ENCODE measurements at places on chromosomes 6 and 20. TPM values are rescaled to one million over a fixed set of nuclear protein-coding genes. Genes with fewer than 3 reads are reported as not detected.

- DNase-seq, result no peak
Measured at GRCh38 chr20:39210341-39211036, 248.3 kb downstream of the DHX35 start.

- no peak for DNase-seq
Measured at GRCh38 chr20:51413857-51414256, 128.7 kb downstream of the NFATC2 start.

- no peak for DNase-seq
Measured at GRCh38 chr6:10310330-10310653, 104.6 kb downstream of the TFAP2A start.

- no peak for DNase-seq
Measured at GRCh38 chr6:102742754-102743356, 1349.3 kb downstream of the GRIK2 start.

GRCh38 chr6:27806981-27807440 lies 105.2 kb downstream of the OR2B2 start:
- DNase-seq, result peak; percentile 57

DNA sequence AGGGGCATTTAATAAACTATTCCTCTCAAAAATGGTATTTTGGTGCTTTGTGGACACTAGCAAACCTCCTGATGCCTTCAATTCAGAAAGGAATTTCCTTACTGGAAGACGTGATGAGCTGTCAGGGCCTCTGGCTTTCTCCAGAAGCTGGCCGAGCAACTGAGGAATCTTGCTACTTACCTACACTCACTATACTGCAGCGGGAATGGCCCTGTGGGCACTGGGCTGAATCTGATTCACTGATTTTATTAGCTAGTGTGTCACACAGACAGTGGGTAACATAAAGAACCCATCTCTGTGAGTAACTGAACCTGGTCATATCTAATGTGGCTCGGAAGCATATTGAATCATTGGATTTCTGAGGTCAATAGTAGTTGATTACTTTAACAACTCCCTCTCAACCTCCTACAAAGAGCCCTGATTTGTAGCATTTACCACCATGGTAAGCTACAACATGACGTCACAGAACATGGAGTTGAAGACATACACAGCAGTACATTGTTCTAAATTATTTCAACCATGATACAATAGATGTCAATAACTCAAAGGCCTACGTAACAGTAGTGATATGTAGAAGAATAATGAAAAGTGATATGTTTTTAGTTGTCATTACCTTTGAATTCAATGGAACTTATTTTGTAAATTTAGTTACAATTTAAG lies 232.1 kb downstream of the SYNE1 start:
- DNase-seq, result no peak

DNA sequence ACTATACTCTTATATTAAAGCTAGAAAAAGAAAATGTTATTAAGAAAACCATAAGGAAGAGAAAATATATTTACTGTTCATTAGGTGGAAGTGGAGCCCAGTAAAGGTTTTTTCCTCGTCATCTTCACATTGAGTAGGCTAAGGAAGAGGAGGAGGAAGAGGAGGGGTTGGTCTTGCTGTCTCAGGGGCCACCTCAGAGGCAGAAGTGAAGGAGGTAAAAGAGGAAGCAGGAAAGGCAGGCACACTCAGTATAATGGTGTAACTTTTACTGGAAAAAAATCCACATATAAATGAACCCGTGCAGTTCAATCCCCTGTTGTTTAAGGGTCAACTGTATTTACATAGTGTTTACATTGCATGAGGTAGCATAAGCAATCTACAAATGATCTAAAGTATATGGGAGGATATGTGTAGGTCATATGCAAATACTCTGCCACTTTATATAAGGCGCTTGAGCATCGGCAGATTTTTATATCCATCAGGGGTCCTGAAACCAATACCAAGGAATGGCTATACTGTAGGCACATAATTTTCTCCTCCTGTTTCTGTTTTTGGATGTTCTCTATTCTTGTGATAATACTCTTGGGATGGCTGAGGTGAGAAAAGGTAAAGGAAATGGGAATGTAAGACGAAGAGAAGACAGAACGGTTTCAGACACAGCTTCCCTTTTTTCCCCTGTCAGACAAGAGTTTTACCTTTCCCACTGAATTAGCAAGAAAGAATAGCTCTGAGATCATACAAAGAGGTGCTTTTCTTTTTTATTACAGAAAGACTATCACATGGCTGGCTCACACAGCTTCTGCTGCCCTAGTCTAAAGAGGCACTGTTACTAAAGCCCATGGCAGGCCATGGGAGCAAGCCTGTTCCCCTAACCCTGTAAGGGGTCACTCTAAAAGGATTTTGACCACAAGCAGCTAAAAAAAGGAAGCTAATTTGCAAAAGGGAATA lies 59.9 kb downstream of the NUDT3 start:
- no peak for DNase-seq

DNA sequence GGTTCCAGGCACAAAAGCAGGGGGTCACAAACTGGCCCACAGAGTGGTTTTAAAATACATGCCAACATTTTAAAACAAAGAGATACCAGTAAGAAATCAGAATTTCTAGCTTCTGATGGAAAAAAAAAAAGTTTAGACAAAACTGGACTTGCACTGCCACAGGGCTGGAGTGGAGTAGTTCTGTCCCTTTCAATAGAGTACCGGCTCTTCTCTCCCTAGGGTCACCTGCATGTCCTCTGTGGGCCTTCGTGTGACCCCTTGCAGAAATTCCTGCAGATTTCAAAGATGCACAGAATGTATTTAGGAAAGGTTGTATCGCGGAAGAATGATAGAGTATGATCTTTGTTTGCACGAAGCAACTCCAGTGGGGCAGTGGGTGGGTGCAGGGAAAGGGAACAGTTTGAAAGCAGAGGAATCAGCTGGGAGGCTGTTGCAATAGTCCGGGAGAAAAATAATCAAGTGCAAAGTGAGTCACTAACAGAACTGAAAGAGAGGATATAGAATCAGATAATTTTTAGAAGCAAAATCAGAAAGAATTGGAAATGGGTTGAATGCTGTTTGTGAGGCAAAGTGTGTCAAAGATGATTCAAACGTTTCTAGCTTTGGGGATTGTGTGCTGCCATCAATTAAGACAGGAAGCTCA lies 97.3 kb upstream of the STXBP5 start:
- peak; percentile 52 for DNase-seq

DNA sequence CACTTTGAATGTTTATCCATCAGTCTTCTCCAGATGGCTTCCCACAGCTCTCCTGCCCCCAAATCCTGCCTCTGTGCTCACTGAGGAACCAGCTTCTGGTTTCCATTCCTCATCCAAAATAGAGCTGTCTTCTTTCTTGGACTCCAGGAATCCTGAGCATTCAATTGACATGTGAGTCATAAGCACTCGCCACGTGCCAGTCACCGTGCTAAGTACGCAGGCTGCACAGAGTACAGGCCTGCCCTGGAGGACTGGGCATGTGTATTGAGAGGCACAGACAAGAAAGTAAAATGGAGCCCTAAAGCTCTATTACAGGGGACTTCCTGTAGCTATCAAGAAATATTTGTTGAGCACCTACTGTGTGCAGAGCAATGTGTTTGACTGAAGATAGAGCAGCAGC lies 39.7 kb upstream of the LRFN2 start:
- DNase-seq, result no peak

DNA sequence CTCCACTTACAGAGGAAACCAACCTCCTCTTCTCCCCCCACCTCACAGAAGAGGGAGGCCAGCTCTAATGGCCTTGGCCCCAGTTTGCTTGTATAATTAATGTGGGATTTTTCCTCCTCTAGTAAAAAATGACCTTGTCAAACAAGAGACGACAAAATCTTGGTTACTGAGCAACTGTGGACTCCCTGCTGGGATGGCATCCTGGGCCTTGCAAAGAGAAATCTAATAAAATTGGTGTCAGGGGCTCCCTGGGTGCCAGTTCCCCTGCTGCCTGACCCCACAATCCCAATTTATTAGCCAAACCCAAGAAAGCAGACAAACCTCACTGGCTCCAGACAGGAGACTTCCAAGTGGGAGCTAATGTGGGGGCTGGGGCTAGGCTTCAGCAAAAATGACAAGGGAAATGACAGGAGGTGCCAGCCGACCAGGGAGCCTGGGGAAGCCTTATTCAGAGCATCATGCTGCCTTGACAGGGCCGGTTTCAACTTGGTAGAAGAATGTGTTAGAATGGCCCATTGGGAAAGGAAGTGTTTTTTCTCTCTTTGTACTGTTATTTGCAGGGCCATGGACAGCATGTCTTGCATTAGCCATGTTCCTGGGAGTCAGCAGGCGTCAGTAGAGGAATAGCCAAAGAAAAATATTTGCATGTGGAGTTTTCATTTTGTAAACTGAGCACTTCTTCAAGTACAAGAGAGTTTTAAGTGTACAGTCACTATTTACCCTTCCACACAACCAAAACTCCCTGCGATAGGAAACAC lies 816.9 kb downstream of the DHX35 start:
- DNase-seq, result peak; percentile 17

DNA sequence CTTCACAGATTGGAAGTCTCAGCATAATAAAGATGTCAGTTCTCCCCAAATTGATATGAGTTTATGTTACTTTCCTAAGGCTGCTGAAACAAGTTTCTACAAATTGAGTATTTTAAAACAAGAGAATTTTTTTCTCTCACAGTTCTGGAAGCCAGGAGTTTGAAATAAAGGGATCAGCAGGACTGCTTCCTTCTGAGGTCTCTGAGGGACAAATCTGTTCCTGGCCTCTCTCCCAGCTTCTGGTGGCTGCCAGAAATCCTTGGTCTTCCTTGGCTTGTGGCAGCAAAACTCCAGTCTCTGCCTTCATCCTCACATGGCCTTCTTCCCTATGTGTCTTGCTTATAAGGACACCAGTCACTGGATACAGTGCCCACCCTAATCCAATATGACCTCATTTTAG lies 136.1 kb downstream of the TFAP2A start:
- DNase-seq, result no peak

DNA sequence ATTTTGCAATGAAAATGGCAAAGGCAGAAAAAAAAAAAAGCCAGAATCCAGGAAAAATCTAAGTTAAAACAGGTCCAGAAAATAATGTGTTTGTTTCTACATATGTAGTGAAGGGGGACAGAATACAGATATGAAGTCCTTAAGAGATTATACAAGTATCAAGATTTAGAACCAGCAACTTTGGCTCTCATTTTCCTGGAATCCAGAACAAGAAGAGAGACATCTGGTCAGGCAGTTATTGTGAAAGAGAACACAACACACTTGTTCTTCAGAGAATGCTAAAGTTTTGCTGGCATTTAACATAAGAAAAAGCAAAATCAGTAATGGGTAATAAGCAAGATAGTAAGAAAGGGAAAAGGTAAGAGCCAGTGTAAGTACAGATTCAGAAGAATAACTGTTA lies 21.1 kb downstream of the BAG2 start:
- DNase-seq, result no peak

GRCh38 chr6:168676552-168677322 lies 235.8 kb downstream of the SMOC2 start:
- no peak for DNase-seq

PACSIN1 gene
- total RNA-seq, result not detected

HRH3 gene
- not detected for total RNA-seq
